ENCODE measurements at places on chromosomes 12 and 14.

GRCh38 chr14:71142375-71143038 lies 235.2 kb downstream of the PCNX1 start:
- peak; percentile 45 for DNase-seq

DNA sequence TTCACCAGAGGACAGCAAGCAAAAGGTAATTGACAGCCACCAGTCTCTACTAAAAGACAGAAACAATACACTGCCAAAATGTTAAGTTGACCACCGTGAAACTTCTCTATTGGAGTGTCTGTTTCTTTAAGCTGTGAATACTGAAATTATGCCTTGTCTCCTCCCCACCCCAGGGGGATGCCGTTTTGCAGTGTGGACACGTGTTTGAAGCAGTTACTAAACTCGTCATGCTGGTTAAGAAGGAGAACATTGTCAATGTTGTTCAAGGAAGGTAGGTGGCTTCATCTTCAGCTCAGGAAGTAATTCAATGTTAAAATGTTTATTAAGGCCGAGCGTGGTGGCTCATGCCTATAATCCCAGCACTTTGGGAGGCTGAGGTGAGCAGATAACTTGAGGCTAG lies 32.8 kb downstream of the KCTD10 start:
- no peak for DNase-seq

- no peak for DNase-seq
These were observed 27.3 kb downstream of the PPTC7 start for GRCh38 chr12:110555577-110556406.

- peak; percentile 79 for DNase-seq
These were observed 29.3 kb upstream of the PNMA1 start for GRCh38 chr14:73743431-73743931.

DNA sequence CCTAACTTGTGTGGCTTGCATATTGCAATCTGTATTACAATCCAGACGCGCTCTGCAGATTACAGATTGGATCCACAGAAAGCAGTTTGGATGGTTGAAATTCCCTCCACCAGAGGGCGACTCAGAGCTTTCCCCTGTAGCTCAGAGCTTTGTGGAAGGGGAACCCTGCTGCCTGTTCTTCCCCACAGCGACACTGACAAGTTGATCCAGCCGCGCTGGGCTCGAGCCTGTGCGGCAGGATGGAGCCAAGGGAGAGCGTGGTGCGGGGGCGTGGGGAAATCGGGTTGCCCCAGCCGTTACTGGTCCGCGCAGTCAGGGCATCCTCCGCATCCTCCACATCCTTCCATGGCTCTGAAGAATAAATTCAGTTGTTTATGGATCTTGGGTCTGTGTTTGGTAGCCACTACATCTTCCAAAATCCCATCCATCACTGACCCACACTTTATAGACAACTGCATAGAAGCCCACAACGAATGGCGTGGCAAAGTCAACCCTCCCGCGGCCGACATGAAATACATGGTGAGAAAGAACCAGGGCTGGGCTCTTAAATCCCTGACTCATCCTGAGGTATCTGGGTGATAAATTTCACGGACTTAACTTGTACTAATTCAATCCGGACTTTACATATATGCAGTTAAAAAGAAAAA lies at the start of gene GLIPR1L1:
GLIPR1L1 (plus strand) TSS at position 287 of the 647 bp plus-strand sequence; CDS start at position 346, 59 bp downstream.
- peak; percentile 91 for DNase-seq

DNA sequence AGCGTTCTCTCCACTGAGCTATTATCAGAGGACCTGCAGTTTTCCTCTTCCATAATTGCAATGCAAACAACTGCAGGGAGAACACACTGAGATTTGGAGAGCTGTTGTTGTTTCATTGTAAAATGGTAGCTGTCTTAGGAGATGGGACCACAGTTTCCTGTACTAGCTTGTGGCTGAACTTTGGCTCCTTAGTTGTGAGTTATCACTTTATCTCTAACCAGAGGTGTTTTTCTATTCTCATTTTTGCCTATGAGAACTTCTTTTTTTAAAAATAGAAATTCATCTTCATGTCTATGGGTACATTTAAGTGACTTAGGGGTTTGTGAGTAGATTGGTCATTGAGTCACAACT lies 216.5 kb downstream of the SLC38A4 start:
- DNase-seq, result no peak

- DNase-seq, result no peak
These were observed 4.0 kb downstream of the KRT5 start for GRCh38 chr12:52515927-52516831.

- DNase-seq, result no peak
These were observed 45.1 kb downstream of the SAV1 start for GRCh38 chr14:50622978-50623377.

- DNase-seq, result no peak
These were observed 10.5 kb downstream of the ZBTB1 start for GRCh38 chr14:64515053-64515452.

DNA sequence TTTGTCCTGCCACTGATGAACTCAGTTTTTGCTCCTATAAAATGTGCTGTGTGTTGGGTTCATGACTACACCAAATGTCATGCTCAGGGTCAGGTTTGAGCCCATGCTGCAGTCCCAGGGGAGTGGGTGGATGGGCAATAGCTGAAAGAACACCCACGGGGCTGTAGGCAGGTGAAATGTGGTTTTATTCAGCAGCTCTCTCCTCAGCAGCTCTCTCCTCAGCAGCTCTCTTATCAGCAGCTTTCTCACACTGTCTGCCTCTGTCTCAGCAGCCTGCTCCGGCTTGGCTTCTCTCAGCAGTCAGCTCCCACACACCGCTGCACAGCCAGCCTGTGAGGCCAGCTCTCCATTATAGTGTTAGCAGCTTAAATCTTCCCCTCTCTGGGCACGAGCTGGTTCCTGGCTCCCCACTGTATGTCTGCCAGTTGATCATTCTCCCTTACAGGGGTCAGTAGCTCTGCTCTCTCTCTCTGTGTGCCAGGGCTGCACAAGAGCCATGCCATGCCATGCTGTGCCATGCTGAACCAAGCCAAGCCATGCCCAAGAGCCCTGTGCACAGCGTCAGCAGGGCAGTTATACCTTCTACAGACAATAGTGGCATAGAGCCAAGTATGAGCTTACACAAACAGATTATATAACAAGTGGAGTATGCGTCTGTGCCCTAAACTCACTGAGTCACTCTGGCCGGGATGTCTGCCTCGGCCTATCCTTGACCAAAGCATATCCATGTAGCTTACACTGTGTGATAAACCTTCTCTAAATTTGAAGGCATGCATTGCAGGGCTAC lies 303.3 kb upstream of the TMPO start:
- DNase-seq, result no peak

DNA sequence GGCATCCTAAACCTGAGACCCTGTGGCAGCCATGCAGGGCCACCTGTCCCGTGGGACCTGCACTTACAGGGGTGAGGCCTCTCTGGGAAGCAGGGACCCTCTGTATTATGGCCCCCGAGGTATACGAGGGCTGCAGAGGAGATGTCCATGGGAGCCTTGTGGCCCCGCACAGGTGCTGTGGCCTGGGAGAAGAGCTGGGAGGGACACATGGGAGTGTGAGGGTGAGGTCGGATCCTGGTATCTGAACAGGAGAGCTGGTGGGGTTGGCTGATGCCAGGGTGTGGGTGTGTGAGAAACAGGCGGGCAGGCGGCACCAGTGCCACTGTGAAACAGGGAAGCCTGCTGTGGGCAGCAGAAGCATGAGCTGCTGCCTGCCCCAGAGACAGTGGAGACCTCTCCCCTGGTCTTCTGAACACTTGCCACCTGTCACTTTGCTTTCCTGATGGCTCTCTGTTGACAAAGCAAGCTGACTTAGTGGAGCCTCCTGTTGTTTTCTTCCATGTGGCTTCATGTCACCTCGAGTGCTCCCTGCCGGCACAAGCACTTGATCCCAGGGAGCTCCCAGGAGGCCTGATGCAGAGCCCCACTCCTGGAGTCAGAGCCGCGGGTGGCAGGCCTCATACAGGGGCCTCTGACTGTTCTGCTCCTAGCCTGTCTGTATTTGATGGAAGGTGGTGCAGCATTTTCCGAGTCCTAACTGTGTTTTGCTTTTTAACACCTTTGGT lies 19.8 kb upstream of the AMN start:
- DNase-seq, result no peak

- no peak for DNase-seq
These were observed 76.7 kb downstream of the SH2B3 start for GRCh38 chr12:111482462-111482861.

GRCh38 chr12:18808221-18808620 lies 70.3 kb downstream of the CAPZA3 start:
- DNase-seq, result no peak

DNA sequence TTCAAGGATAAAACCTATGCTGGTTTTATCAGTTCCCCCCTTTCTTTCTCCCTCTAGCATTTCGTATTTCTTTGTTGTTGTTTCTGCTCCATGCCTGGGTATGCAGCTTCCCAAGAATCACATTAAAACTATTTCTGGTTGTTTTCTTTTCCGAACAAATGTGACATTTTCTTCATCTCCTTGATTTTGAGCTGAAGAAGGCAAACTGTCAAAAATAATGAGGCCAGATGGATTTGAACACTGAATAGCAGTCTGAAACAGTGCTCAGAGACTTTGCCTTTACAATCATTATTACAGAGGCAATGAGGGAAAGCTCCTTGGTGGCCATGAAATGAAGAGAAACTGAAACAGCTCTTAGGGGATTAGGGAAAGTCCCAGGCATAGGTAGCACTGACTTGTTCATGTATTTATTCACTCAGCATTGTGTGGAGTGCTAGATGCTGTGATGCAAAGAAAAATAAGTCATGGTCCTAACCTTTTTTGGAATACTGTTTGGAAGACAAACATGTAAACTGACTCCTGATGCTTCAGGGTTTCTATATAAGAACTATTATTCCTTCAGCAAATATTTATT lies 319.5 kb downstream of the FUT8 start:
- peak; percentile 11 for DNase-seq

- DNase-seq, result no peak
These were observed 118.0 kb upstream of the ARID2 start for GRCh38 chr12:45611495-45611894.

- DNase-seq, result no peak
These were observed 204.4 kb upstream of the NUDT4 start for GRCh38 chr12:93173178-93173957.

GRCh38 chr12:24724814-24725213 lies 224.1 kb downstream of the BCAT1 start:
- peak; percentile 63 for DNase-seq

GRCh38 chr14:22656945-22657731 lies 13.0 kb upstream of the OR6J1 start:
- DNase-seq, result no peak

DNA sequence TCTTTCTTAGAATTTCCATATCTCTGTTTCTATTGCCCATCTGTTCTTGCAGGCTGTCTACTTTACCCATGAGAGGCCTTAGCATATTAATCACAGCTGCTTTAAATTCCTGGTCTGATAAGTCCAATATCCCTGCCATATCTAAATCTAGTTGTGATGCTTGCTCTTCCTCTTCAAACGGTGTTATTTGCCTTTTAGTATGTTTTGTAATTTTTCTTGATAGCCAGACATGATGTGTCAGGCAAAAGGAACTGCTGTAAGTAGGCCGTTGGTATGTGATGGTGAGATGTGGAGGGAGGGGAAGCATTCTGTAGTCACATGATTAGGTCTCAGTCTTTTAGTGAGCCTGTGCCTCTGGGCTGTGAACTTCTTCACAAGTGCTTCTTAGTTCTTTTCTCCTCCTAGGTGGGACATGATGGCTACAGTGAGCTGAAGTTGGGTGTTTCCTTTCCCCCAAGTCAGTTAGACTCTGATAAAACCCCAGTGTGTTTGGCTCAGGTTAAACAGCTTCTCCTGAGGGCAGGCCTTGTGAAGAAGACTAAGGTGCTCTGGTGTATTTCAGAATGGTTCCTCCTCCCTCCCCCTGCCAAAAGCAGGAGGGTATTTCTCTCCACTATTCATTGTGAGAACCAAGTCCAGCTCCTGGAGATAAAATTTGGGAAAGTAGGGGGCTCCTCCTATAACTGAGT lies 195.9 kb upstream of the PARP11 start:
- no peak for DNase-seq

DNA sequence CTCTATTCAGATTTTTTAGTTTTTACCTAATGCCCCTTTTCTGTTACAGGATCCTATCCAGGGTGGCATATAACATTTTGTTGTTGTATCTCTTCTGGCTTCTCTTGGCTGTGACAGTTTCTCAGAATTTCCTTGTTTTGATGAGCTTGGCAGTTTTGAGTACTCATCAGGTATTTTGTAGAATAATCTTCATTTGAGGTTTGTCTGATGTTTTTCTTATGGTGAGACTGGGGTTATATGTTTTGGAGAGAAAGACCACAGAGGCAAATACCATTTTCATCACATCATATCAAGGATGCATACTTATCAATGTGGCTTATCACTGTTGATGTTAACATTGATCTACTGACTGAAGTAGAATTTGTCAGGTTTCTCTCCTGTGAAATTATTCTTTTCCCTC lies 14.0 kb upstream of the LYZ start:
- DNase-seq, result no peak

DNA sequence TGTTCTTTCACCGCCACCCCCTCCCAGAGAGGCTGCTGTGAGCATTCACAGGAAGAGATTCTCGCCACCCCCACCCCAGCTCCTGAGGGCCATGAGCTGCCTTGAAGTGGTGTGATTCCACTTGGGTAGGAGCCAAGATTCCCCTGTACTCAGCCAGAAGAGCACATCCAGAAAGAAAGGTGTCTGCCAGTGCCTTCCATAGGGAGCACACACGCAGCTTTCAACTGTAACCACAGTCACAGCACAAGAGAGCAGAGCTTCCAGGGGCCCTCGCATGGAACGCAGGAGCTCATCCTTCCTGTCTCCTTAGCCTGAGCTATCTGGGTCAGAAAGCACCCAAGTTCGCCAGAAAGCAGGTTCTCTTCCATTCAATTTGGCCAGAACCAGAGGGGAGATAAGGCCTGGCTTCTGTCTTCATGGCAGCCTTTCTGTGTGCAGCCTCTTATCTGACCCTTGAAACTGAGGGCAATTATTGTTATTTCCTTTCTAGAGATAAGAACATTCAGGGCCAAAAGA lies 66.6 kb upstream of the SCN8A start:
- no peak for DNase-seq

DNA sequence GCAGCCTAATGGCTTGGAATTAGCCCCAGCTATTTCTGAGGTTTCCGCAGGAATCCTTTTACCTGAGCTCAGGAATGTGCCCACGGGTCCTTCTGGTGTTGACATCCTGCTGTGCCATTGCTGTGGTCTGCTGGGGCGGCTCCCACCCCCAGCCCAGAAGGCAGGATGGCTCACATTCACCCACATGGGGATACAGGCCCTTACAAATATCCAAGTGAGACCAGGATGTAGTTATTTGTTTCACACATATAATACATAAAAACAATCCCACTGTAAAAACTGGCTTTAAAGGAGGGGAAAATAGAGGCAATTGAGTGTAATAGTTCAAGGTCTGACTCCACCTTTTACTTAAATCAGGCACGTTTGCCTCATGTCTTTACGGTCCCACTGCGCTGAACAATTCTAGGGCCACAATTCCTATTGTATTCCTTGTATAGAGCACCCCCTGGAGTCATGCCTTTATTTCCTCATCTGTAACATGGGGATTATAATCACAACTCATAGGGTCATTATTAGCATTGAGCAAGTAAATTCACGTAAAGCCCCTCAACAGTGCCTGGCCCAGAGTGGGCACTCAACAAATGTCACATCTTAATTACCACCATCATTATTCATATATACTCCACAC lies 57.2 kb upstream of the FICD start:
- DNase-seq, result no peak

GRCh38 chr12:99605-100004 lies 33.0 kb downstream of the IQSEC3 start:
- DNase-seq, result no peak

- no peak for DNase-seq
These were observed 14.8 kb downstream of the KRT7 start for GRCh38 chr12:52247622-52248540.

Measured in activated CD4-positive, alpha-beta T cell treated with anti-CD3 and anti-CD28 coated beads for 36 hours (primary cell).